8988T (cell line): ENCODE measurements at places on chromosomes 16 and 17.

- DNase-seq, result no peak
Measured at GRCh38 chr16:87971933-87972332, 20.7 kb downstream of the BANP start.

- DNase-seq, result no peak
Measured at GRCh38 chr16:27728691-27729090, 178.7 kb downstream of the KATNIP start.

- no peak for DNase-seq
Measured at GRCh38 chr16:17072104-17072503, 398.7 kb downstream of the XYLT1 start.

DNA sequence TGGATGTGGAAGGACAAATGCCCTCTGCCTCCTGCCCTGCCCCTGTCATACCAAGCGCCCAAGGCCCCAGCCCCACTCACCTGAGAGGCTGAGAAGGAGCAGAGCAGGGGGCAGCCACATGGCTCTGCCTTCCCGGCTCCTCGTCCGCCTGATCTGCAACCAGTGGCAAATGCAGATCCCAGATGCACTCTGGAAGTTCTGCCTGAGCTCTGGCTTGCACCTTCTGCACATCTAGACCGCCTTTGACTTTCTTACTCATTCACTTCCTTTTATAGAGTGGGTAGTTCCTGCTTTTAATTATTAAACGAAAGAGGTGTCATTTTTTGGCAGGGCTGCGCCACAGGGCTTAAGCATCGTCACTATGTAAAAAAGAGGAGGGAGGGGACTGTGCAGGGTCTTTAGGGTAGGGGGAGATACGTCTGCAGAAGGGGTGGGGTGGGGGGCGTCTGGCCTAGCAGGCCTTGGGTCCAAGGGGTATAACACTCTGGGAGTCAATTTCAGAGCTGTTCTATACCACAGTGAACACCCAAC is at the start of gene CD300LB:
Gene CD300LB, minus strand, starts transcription at position 245 of the 531 bp plus-strand sequence. Its CDS starts 125 bp downstream, at position 120.
- DNase-seq, result no peak

- DNase-seq, result no peak
Measured at GRCh38 chr17:4879601-4880000, 19.7 kb upstream of the C17orf107 start.

GRCh38 chr17:45363498-45363897 is 46.7 kb upstream of the MAP3K14 start:
- no peak for DNase-seq

- no peak for DNase-seq
Measured at GRCh38 chr16:86707171-86707570, 128.8 kb downstream of the FOXL1 start.

DNA sequence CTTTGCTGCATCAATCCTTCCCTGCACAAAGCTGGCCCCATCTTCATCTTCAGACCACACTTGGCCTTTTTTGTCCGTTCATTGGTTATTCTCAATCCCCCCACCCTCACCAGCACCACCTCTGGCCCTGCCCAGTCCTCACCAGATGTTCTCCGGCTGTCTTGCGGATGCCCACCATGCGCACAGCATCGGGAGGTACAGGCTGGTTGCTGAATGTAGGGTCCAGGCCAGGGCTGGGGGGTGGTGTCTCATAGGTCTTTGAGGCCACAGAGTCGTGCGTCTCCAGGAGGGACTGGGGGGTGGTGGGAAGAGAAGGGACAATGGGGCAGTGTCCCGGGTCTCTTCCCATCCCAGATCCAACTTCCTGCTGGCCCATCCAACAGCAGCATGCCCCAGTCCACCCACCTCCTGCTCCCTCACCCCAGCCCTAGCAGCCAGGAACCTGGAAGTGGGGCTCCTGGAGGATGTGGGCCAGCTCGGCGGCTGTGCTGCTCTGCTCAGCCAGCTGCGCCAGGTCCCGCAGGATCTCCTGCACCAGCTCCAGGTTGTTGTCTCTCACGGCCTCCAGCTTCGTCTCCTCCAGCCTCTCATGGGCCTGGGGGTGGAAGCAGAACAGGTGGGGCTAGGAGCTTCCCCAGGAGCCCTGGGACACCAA is 24.4 kb downstream of the MPP2 start:
- no peak for DNase-seq

DNA sequence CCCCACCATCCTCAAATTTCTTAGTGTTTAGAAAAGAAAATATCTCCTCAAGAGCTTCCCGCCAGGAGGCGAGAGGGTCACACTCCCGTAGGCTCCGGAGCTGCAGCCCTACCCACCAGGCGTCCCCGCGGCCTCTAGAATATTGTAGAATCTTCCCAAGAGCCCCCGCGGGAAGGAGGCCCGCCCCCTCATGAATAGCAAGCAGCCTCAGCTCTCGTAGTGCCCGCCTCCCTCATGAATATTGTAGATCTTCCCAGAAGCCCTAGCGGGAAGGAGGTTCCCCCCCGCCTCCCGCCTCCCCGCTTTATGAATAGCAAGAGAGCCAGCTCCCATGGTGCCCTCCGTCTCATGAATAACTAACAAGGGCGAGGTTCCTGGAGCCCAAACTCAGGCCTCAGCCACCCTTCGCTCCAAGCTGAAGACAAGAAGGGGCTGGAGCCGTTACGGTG is at the start of gene FBXO47:
Gene FBXO47, minus strand, starts transcription at position 114 of the 449 bp plus-strand sequence. CDS start 4,378 bp downstream, outside the sequence.
- no peak for DNase-seq

DNA sequence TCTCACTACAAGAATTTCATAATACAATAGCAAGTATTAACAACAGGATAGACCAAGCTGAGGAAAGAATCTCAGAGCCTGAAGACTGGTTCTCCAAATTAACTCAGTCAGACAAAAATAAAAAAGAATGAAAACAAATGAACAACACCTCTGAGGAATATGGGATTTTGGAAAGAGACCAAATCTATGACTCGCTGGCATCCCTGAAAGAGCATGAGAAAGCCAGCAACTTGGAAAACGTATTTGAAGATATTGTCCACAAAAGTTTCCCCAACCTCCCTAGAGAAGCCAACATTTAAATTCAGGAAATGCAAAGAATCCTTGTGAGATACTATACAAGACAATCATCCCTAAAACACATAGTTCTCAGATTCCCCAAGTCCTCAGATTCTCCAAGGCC is 20.9 kb downstream of the NLRP1 start:
- no peak for DNase-seq

GRCh38 chr17:5527601-5528250 is 41.4 kb downstream of the MIS12 start:
- no peak for DNase-seq

GRCh38 chr17:7930841-7931631 is 710 bp downstream of the TRAPPC1 start:
- DNase-seq, result no peak

DNA sequence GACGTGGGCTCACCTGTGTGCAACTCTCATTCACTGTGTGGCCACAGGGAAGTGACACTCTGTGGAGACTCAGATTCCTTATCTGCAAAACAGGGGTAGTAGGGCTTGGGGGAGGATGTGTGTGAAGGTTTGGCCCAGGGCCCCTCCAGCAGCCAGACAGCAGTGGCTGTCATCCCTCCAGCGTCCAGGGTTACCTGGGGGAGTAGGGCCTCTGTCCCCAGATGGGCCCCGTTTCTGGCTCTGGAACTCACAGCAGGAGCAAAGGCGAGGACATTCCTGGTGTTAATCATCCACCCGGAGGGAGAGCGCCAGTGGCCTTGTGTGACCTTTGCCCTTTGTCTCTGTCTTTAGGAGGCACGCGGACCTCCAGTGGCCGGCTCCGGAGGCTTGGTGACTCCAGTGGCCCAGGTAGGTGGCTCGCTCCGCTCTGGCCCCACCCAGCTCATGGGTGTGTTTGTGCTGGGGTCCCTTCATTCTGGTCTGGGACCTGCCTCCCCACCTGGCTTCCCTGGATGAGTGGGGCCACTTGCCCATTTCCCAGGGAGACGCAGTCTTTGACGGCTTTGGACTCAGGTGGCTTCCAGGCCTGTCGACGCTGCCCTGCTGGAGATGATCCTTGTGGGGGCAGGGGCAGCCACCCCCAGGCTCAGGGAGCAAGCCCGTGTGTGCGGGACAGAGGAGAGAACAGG is 166.2 kb downstream of the SEC14L1 start:
- no peak for DNase-seq

DNA sequence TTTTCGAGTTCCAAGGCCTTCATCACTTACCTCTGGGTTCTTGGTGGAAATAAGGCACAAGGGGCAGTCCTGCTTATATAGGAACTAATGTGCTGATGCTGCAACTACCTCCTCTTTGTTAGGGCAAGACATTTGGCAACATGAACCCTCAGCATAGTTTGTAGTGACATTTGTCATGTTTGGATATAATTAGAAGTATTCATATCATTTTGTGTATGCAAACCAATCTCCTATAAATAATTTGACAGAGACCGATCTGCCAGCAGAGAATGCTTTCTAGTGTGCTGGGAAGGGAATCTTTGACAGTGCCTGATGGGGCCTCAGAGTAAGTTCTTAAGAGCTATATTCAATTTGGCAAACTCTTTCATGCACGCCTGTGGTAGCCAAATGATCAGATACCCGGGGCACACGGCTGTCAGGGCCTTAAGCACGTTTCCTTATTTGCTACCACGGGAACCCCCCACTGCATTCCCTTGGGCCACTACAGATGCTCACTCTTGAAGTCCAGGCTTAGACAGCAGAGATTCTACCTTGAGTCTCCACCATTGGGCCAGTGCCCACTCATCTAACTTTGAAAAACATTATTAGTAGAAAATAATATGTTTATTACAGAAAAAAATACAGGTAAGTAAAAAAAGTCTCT is at the start of gene MYH8:
Gene MYH8, minus strand, starts transcription at position 51 of the 643 bp plus-strand sequence. CDS start 1,723 bp downstream, outside the sequence.
- DNase-seq, result no peak

- DNase-seq, result no peak
Measured at GRCh38 chr16:48617104-48617705, 7.2 kb upstream of the N4BP1 start.

GRCh38 chr17:19660219-19660870 is 11.8 kb downstream of the ALDH3A2 start:
- no peak for DNase-seq

DNA sequence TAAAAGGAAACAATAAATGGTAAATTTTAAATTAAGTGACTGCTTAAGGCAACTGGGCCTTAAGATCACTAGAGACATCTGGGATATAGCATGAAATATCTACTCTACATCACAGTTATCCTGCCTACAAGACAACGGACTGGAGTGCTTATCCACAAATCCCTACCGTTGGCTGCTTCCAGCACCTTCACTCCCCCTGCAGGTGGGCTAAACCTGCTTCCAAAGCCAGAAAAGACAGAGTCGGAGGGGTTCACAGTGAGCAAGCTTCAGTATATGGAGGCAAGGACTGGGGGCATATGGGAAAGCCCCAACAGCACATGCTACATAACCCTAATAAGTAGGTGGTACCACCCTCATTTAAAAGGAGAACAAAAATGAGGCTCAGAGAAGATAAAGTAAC is 45.3 kb downstream of the GRIN2A start:
- DNase-seq, result no peak

DNA sequence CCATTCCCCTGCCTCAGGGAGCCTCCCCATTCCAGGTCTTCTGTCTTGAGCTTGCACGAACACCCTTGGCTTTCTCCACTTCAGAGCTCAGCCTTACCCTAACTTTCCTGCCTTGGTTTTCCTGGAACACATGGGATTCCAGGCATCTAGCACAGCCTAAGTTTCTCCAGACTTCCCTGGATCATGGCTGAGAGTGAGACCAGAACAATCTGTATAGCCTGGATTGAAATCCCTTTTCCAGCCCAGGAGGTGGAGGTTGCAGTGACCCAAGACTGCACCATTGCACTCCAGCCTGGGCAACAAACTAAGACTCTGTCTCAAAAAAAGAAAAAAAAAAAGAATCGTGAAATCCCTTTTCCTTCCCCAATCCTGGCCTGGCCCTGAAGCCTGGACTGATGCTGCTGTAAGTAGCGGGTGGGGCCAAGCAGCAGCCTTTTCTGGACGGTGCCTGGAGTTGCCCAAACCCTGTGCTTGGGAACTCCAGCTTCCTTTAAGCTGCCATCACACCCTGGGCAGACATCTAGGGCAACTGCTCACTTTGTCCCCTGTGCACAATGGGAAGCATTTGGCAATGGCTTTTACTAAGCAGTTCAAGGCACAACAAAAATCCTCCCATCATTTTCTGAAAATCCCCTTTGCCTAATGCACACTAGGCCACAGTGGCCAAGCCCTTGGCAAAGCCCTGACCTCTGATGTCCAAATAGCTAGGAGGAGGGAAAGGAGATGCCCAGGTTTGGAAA is 12.0 kb upstream of the SLC16A5 start:
- DNase-seq, result no peak

DNA sequence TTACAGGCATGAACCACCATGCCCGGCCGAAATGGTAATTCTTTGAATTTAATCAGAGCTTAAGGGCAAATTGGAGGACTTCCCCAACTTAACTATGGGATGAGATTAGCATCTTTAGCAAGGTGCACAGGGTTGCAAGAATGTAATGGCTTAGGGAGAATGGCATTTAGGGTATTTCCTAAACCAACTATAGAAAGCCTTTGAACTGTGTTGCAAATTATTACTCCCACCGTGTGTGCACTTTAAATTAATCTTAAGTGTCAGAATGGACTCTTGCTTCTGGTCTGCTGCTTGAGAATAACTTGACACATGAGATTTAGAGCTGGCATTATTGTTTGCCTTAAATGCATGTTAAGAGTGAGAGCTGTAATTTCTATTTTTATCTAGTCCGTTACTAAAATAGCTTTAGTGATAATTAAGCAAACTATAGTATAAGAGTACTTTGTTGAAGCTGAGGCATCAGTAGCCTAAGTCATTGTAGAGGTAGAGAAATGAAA is 59.8 kb downstream of the TUBD1 start:
- DNase-seq, result no peak

DNA sequence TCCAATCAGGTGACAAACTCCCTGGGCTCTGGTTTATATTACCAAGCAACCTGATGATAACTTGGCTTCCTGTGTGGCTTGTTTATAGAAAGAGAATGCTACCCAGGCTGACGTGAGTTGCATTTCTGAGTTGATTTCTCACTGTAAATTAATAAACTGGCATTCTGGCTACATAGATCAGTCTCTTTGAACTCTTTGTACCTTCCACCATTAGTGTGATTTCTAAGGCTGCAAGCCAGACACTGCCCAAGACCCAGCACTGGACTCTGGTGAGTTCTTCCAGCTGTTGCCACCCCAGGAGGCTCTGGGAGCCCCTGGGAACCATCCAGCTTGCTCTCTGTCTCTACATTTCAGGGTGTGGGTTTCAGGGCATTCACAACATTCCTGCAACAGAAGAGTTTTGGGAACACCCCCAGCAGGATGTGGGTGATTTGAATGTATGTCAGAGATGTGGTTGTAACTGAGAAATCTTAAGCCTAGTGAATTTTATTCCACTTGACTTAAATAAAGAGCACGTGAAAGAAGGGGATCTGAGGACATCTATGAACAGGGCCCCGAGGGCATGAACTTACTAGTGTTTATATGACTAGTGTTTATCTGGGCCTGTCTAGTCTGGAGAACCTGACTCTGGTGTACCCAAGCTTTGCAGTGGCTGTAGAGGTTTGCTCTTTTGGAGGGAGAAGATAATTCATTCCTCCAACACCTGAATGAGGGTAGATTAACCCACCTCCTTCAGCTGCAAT is 30.3 kb upstream of the LRRC37A start:
- no peak for DNase-seq

GRCh38 chr16:88437367-88437964 is 15.6 kb upstream of the ZFPM1 start:
- peak; percentile 100 for DNase-seq

GRCh38 chr16:4373909-4374742 is 2.5 kb downstream of the VASN start:
- DNase-seq, result no peak
